Brain pericyte (primary cell): ENCODE measurements at places on chromosomes 5 and 9.

DNA sequence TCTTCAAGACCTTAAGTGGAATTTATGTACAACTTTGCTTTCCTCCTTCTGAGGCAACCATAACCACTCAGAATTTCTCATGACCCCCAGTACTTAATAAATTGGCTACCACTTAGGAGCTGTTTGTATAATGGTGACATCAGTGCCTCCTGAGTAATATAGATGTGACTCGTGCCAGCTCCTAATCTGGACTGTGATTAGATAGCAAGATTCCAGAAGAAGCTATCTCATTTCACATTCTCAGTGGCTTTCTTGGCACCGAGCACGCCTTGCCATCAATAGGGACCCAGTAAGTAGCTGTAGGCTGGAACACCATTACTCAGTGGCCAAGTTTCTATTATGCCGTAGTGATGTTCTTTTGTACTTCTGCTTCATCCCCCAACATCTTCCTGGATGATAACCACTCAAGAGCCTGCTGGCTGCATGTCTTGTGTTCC, 228.8 kb downstream of the CD180 start:
- DNase-seq: no peak

DNA sequence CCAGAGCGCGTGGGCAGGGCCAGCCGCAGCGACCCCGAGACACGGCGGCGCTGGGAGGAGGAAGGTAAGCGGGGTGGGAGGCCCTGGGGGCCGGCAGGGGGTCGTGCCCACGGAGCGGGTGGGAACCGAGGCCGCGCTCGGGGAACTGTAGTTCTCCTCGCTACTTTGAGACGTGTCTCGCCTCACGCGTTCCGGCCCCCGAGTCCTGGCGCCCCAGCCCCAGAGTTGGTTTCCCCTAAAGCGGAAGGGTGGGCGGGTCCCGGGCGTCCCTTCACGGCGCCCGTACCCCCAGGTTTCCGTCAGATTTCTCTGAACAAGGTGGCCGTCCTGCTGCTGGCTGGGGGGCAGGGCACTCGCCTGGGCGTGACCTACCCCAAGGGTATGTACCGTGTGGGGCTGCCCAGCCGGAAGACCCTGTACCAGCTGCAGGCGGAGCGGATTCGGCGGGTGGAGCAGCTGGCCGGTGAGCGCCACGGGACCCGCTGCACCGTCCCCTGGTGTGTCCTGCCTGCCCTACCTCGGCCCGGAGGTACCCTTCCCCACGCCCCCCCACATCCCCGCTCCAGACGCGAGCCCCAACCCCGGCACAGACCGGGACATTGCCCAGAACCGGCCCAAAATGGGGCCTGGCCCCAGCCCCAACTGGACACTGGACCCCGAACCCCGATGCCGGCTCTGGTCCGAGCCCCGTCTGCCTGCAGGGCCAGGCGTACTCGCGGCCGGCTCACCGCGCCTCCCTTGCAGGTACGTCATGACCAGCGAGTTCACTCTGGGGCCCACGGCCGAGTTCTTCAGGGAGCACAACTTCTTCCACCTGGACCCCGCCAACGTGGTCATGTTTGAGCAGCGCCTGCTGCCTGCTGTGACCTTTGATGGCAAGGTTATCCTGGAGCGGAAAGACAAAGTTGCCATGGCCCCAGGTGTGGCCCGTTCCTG, 709 bp downstream of the UAP1L1 start:
- no peak for DNase-seq

- no peak for DNase-seq
These were observed 38.9 kb upstream of the SLIT3 start for GRCh38 chr5:169339869-169340268.

DNA sequence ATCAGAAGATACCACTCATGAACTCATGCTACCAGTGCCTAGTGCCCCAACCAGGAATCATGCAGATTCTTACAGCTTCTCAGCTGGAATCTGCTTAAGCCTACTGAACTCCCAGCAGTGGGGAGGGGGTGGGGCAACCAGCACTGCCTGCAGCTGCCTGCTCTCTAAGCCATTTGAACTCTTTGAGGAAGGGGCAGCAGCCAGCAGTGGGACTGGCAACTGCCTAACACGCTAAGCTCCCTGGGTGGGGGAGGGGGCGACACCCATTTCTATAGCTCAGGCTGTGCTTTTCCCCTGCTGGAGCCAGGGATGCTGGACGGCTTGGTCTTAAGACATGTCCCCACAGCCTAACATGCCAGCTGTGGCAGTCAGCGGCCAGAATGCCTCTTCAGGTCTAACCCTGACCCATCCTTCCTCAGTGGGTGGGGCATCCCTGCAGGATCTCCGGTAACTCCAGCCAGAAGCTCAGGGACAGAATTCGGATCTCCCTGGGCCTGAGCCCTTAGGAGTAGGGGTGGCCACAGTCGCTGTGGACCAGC, 889.7 kb downstream of the CDH9 start:
- DNase-seq: no peak

GRCh38 chr9:127170652-127171051, 48.2 kb upstream of the ANGPTL2 start:
- DNase-seq: no peak

DNA sequence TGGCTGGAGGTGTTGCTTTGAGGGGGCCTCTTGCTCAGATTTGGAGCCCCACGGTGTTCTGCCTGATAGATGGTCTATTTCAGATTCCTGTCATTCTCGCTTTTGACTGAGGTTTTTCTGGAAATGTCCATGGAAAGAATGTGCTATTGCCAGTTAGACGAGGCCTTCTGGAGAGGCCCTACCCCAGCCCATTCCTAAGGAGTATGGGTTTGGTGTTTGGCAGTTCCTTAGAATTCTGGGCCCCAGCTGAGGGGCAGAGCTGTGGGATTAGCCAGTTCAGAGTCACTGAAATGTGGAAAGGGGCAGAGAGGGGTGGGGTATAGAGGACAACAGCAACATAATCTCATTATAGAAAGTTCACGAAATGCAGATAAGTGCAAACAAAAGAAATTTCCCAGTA, 50.5 kb downstream of the GALNT10 start:
- no peak for DNase-seq
